NCI-H460 (cell line): ENCODE measurements at places on chromosomes 4 and X. TPM values are rescaled to one million over a fixed set of nuclear protein-coding genes. Genes with fewer than 3 reads are reported as not detected.

The ZNF630 gene
- 1.6 and 2.4 TPM in 2 replicates for total RNA-seq

DNA sequence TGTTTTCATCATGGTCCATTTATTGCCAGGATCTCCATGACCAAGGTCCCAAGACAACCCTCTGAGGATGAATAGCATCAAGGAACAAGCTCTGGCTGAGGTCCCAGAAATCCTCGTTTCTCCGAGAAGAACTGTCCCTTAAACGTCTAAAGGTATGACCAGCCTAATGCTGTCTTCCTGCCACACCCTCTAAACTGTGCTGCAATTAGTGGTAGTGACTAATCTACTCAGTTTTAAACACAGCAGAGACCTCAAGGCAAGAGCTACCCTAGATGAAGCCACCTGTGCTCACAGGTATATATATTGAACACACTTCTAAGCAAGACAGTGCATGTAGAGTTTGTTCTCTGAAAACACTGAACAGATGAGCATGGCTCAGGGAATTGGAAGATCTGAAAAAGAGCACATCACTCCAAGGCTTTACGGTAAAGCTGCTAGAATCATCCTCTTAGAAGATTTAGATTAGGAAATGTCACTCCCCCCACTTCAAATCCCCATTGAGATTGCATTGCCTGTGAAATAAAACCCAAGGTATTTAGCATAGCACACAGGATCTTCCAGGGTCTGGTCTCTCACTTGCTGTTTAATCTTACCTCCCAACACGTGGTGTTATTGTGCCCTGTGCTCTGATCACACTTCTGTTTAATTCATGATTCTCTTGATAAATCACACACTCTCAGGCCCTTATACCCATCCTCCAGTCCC, 173.9 kb upstream of the VCX3A start:
- DNase-seq = no peak

DNA sequence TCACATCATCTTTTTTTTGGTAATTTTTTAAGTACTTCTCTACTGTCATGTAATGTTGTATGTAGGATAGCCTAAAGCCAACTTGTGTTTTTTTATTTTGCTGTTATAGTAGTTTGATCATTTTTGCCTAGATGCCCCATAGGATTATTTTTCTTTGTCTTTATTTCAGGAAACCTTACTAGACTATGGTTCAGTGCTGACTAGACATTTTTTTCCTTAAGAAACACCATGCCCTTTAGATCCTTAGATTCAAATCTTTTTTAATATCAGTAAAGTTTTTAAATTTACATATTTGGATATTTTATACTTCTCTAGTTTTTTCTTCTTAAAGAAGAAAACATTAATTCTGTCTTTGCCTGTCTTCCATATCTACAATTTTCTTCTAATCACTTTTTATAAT, 221.3 kb downstream of the IDS start:
- no peak for DNase-seq

DNA sequence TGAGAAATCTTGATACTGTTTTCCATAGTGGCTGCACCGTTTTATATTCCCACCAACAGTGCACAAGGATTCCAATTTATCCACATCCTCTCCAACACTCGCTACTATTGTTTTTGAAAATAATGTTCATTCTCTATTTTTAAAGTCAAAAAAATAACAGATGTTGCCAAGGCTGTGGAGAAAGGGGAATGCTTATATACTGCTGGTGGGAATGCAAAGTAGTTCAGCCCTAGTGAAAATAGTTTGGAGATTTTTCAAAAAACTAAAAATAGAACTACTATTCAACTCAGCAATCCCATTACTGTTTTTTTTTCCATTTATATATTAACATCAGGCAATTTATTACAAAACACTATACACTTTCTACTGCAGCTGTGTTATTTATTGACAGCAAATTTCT, 208.7 kb downstream of the CBLL2 start:
- no peak for DNase-seq

DNA sequence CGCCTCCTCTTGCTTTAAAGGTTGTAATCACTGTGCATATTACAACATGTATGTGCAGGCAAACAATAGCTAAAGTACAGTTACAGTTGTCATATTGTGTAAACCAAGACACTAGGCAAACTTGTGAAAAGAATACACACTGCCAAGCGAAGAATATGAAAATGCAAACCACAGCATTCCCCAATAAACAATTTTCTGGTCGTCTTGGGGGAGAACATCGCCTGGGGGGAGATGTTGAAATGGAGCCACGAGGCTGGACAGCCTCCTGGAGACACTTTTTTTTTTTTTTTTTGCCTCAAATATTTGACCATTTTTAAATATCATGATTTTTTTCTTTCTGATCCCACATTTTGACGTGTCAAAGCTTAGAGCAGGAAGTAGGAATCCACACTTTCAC, 51.7 kb upstream of the PDLIM3 start:
- DNase-seq = no peak

The DYNLT3 gene
- 63.5 and 69.7 TPM in 2 replicates for total RNA-seq

DNA sequence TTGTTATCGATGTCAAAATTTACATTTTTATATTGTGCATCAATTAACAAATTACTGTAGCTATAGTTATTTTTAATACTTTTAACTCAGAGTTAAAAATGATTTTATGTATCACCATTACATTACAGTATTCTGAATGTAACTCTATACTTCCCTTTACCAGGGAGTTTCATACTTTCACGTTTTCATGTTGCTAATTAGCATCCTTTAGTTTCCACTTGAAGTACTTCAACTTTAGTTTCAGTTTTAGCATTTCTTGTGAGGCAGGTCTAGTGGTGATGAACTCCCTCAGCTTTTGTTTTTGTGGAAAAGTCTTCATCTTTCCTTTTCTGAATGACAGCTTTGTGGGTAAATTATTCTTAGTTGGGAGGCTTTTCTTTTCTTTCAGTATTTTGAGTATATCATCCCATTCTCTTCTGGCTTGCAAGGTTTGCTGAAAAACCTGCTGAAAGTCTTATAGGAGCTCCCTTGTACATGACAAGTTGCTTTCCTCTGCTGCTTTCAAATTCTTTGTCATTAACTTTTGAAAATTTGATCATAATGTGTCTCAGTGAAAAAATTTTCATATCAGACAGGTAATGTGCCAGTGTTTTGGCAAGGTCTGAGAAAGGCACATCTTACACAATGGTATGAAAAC, 9.8 kb upstream of the CISD2 start:
- DNase-seq = no peak

DNA sequence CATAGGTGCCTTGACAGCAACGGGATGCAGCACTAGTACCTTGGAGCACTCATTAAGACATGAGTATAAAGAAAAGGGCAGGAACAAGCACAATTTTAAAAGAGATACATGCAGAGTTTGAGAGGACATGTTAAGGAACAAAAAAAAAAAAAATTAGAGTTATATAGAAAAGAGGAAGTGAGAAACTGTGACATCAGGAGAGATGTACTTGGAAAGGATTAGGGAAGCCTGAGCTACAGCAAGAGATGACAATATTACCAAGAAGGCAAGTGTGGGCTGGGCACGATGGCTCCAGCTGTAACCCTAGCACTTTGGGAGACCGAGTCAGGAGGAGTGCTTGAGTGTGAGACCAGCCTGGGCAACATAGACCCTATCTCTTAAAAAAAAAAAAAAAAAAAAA, 37.4 kb downstream of the GPR143 start:
- no peak for DNase-seq

The ADH1C gene
- not detected in 2 replicates for total RNA-seq

DNA sequence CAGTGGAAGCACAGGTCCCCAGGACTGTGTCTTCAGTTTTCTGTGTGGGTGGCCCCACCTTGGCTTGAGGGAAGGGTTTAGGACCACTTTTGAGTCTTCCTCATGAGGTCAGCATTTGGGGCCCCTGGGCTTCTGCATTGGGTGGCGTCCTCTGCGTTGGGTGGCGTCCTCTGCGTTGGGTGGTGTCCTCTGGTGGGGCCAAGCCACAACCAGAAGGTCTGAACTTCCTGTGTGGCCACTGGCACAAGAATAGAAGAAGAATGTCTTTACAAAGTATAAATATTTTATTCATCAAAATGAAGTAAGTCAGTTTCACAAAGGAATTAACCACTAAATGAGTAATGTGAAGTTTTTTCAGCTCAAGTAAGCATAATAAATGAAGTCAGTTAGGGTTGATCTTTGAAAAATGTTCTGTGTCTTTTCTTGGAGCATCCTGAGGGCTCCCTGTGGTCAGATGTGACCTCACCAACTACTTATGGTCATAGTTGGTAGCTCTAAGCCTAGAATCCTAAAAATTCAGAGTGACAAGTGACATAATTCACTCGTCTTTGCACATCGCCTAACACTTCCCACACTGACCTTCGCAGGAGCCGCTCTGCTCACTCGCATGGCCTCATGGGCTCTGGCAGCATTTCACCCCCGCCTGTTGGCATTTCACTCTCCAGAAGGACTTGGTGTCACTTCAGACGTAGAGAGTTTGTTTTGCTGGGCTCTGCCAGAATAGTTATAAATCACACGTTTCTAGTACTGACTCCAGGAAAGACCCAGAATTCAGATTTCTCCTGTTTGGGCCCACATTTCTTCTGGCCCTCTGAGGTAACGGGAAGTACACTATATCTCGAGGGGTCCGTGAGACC, 39.0 kb upstream of the HGFAC start:
- DNase-seq = no peak

- DNase-seq = no peak
Observed at GRCh38 chrX:2370456-2370855, 130.3 kb downstream of the DHRSX start.

The PDK3 gene
- total RNA-seq = 9.5 and 10.9 TPM in 2 replicates

DNA sequence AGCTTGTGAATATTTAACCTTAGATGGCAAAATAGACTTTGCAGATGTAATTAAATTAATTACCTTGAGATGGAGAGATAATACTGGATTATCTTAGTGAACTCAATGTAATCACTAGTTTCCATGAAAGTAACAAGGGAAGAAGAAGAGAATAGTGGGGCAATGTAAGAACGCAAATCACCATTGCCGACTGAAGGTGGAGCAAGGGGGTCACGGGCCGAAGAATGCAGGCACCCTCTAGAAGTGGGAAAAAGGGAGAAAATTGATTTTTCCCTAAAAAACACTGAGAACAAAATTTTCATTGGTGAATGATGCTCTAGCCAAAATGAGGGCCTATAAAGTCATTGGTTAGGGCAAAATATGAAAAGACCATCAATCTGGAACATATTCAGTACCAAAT, 375.6 kb upstream of the EPHA5 start:
- no peak for DNase-seq

The PWWP3B gene
- 0.06 and 0.12 TPM in 2 replicates for total RNA-seq

GRCh38 chr4:110058677-110059076, 139.7 kb downstream of the ELOVL6 start:
- DNase-seq = no peak

DNA sequence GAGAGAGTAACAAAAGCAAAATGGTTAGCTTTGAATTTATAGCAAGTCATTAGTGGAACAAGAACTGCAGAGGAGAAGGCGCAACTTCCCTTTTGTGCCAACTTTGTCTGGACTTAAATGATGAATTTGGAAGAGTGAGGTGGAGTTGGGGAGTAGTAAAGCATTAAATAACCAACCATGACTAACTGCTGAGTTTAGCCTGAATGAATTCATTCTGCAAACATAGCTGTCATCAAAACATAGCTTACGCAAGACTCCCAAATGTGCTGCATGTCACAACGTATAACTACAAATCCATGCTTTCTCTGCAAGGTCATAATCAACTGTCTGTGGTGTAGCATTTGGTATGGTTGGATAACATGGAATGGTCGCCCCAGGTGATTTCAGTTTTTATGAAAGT, 75.9 kb upstream of the RPL34 start:
- DNase-seq = no peak

DNA sequence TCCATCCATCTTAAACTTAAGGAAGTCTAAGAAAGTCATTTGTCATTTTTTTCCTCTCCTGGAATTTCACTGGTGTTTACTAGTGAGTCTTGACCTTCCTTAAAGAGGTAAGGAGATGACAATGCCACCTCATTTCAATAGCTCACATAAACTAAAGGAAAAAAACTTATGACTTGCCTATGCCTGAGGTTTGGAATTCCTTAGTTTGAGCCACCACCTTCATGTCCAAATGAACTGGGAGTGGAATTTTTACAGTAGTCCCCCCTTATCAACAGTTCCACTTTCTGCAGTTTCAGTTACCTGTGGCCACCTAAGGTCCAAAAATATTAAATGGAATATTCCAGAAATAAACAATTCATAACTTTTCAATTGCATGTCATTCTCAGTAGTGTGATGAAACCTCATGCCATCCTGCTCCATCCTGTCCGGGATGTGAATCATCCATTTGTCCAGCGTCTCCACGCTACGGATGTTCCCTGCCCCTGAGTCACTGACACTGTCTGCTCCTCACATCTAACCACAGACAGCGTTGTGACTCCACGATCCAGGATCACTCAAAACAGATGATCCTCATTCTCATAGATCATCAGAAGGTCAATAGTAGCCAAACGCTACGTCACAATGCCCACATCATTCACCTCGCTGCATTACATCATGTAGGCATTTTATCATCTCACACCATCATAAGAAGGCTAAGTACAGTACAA, 177.4 kb downstream of the SH3KBP1 start:
- DNase-seq = peak; percentile 96

The DKK2 gene
- not detected in 2 replicates for total RNA-seq

The ETDB gene
- total RNA-seq = not detected in 2 replicates

GRCh38 chrX:13190051-13190450, 129.8 kb downstream of the ATXN3L start:
- no peak for DNase-seq

The ADGRG4 gene
- total RNA-seq = not detected in 2 replicates

The P2RY4 gene
- not detected in 2 replicates for total RNA-seq

The PLK4 gene
- total RNA-seq = 21.3 and 28.9 TPM in 2 replicates

DNA sequence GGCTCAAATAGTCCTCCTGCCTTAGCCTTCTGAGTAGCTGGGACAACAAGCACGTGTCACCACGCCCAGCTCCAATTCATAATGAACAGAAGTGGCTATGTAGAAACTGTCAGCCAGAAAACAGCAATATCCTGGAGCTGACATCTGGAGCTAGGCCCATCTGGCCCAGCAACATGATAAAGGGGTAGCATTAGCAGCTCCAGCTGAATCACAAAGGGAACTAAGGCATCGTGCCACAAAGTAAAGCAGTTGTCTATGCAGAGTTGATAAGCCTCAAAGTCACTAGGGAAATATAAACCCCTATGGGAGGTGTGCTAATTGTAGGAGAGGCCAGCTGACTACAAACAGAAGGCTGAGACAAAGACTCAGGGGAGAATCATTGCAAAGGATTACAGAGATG, 270.5 kb upstream of the GPC4 start:
- DNase-seq = no peak

DNA sequence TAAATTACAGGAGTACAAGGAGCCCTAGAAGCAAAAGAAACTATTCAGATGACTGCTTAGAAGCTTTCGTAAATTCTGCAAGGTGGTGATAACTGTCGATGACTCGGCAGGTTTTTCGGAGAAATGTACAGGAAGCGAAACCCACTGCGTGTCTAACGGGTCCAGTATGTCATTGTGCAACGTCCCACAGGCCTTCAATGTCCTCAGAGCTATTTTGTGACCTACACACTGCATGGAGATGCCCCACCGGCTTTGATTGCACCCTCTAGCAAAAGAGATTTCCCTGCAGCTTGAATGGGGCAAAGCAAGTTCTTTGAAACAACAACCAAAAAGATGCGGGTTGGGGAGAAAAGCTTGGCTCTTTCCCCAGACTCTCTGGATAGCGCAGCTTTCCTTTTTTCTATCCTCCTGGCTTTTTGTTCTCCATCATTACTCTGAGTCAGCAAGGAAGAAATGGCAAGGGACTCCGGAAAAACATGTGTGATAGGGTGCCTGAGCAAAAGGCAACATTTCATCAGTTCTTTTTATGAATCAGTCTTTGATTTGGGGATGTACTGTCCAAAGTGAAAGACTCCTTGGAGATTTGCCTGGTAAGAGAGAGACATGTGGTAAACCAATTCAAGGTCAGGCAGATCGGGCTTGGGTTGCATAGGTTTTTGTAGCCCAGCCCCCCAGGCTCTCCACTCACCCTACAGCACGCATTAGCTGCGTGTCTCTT, 112.0 kb upstream of the TBL1X start:
- peak; percentile 69 for DNase-seq

The MPC1L gene
- not detected in 2 replicates for total RNA-seq
